Activated B cell treated with CpG ODN at 0.5 μM for 24 hours (primary cell): ENCODE measurements at places on chromosomes 5 and 9. TPM values are rescaled to one million over a fixed set of nuclear protein-coding genes. Genes with fewer than 3 reads are reported as not detected.

LRRC70 gene
- total RNA-seq = 0.84 and 1.2 TPM in 2 replicates

BAAT gene
- not detected in 2 replicates for total RNA-seq

IL7R gene
- 1.9 and 3.0 TPM in 2 replicates for total RNA-seq

CCDC152 gene
- 6.4 and 6.9 TPM in 2 replicates for total RNA-seq

FBXO38 gene
- 62.8 and 81.9 TPM in 2 replicates for total RNA-seq

ARID3C gene
- not detected in 2 replicates for total RNA-seq

LHX3 gene
- 0.17 TPM in 1 of 2 replicates, not detected in the other for total RNA-seq

HEMGN gene
- total RNA-seq = 0.11 TPM in 1 of 2 replicates, not detected in the other

EGFL7 gene
- total RNA-seq = not detected in 2 replicates

RNF180 gene
- not detected in 2 replicates for total RNA-seq

RABEPK gene
- total RNA-seq = 19.1 and 19.4 TPM in 2 replicates

NDST1 gene
- 5.7 and 8.1 TPM in 2 replicates for total RNA-seq

TMEM252 gene
- total RNA-seq = not detected in 2 replicates

TOR4A gene
- total RNA-seq = 7.9 and 9.1 TPM in 2 replicates

ADGRD2 gene
- total RNA-seq = not detected in 2 replicates

CCNH gene
- 69.3 and 74.8 TPM in 2 replicates for total RNA-seq

MARCOL gene
- total RNA-seq = not detected in 2 replicates

OMD gene
- total RNA-seq = not detected in 2 replicates

SLC25A2 gene
- total RNA-seq = 2.6 and 3.9 TPM in 2 replicates

ARSK gene
- 2.3 and 2.9 TPM in 2 replicates for total RNA-seq

SLC36A3 gene
- total RNA-seq = not detected in 2 replicates

SH3TC2 gene
- not detected in 2 replicates for total RNA-seq

RAD23B gene
- 75.3 and 82.6 TPM in 2 replicates for total RNA-seq

HRCT1 gene
- not detected in 2 replicates for total RNA-seq

INSYN2B gene
- total RNA-seq = not detected in 2 replicates

APBA1 gene
- total RNA-seq = not detected in 2 replicates

RGS3 gene
- total RNA-seq = 14.6 and 15.0 TPM in 2 replicates

FAM78A gene
- 20.6 and 22.9 TPM in 2 replicates for total RNA-seq

NUTM2G gene
- not detected in 2 replicates for total RNA-seq

C5orf52 gene
- not detected in 2 replicates for total RNA-seq

MZB1 gene
- total RNA-seq = 47.1 and 50.5 TPM in 2 replicates

SPINK4 gene
- not detected in 2 replicates for total RNA-seq

ZBTB43 gene
- 20.3 and 22.8 TPM in 2 replicates for total RNA-seq

NR5A1 gene
- not detected in 2 replicates for total RNA-seq

INSL6 gene
- total RNA-seq = not detected in 2 replicates

TDRD7 gene
- total RNA-seq = 13.7 and 14.7 TPM in 2 replicates

POLR3G gene
- total RNA-seq = 2.9 and 3.1 TPM in 2 replicates

AK8 gene
- 0.93 and 1.0 TPM in 2 replicates for total RNA-seq

ZNF300 gene
- 9.4 and 10.9 TPM in 2 replicates for total RNA-seq

ANKRD18B gene
- not detected in 2 replicates for total RNA-seq
